ENCODE measurements at places on chromosomes 1 and 21.

DNA sequence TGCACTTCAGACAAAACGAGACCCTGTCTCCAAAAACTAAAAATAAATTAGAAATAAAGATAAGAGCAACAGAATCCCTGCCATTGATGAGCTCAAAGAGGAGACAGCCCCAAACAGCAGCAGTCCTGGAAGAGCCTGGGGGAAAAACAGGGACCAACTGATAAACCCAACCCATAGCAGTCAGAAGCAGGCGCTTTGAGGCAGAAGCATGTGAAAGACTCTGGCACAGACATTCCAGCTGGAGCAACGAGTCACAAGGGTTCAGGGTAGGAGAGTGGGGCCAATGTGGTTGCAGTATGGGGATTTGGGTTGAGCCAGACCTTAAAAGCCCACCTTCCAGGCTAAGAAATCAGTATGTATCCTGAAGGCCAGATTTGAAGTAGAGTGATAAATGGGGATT lies 78.5 kb downstream of the MPZL1 start:
- no peak for DNase-seq

GRCh38 chr1:167169642-167170041 lies 51.0 kb upstream of the POU2F1 start:
- DNase-seq, result no peak

DNA sequence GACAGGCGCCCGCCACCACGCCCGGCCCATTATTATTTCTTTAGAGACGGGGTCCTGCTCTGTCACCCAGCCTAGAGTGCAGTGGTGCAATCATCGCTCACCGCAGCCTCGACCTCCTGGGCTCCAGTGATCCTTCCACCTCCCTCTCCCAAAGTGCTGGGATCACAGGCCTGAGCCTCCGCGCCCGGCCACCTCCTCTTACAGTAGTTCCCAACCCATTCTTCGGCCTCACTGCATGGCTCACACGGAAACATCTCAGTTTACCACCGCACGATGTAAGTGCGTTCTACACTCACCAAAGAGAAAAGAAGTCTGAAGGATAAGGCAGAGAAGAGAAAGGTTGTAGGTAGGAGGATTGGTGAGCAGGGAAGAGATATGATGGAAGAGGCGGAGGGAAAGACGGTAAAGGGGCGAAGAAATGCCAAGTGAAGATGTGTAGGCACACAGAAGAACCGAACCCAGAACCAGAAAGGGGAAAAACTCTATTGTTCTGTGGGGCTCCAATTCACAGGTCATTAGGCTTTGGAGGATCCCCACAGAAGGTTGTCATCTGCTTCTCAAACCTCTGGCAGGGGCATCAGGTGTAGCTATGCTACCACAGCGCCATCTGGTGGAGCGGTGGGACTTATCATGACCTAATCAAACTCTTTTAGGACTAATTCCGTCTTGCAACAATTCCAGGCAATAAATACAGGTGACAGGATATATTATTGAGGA lies 504.2 kb downstream of the SMYD3 start:
- no peak for DNase-seq

GRCh38 chr1:10697621-10698160 lies 98.8 kb downstream of the CASZ1 start:
- no peak for DNase-seq

DNA sequence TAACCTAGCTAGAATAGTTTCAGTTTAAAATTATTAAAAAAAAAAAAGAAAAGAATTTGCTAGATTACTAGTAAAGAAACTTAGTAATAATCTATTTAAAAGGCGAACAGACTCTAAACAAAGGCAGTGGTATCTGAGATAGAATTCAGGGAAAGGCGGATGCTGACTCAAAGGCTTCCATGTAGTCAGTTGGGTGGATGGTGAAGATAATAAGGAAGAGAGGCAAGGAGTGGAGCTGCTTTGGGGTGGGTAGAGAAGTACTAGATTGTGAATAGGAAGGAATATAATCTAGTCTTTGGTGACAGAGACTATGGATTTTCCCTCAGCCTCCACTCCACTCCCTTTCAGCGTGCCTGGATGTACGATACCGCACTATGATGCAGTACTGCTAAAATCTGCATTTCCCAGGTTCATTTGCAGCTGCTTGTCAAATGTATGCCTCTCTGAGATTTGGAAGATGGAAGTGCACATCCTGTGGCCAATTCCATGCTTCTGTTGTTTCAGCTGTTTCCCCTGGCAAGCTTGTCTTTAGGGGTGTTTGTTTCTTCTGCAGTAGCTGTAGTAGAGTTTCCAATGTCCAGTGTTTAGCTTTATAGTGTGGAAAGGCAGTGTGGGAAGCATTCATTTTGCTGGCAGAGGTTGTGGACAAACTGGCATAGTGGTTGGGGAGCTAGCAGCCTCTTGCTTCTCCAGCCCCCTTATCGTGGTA lies 184.6 kb upstream of the NRIP1 start:
- DNase-seq, result no peak

DNA sequence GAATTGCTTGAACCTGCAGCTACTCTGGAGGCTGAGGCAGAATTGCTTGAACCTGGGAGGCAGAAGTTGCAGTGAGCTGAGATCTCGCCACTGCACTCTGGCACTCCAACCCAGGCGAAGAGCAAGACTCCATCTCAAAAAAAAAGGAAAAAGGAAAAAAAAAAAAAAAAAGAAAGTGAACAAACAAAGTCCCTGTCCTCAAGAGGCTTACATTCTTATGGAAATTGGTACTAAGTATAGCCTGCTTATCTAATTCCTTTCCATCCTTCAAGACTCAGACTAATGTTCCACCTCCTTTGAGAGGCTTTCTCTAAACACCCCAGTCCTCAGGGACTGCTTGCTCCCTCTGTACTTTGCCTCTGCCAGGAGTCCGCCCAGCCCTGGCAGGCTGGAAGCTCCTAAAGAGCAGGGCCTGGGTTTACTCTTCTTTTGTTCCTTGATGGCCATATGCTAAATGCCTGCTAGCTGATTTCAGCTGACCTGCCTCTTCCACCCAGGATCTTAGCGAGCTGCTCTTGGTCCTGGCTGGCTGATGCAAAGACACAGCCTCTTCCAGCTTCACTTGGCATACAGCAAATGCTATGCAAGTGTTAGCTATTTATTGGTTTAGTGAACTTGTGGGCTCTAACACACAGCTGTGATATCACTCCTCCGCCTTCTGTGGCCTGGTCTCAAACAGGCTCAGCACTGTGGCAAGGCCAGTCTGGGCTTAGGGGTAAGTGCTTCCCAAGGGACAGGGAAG lies 9.8 kb downstream of the SLC9A1 start:
- DNase-seq, result no peak

DNA sequence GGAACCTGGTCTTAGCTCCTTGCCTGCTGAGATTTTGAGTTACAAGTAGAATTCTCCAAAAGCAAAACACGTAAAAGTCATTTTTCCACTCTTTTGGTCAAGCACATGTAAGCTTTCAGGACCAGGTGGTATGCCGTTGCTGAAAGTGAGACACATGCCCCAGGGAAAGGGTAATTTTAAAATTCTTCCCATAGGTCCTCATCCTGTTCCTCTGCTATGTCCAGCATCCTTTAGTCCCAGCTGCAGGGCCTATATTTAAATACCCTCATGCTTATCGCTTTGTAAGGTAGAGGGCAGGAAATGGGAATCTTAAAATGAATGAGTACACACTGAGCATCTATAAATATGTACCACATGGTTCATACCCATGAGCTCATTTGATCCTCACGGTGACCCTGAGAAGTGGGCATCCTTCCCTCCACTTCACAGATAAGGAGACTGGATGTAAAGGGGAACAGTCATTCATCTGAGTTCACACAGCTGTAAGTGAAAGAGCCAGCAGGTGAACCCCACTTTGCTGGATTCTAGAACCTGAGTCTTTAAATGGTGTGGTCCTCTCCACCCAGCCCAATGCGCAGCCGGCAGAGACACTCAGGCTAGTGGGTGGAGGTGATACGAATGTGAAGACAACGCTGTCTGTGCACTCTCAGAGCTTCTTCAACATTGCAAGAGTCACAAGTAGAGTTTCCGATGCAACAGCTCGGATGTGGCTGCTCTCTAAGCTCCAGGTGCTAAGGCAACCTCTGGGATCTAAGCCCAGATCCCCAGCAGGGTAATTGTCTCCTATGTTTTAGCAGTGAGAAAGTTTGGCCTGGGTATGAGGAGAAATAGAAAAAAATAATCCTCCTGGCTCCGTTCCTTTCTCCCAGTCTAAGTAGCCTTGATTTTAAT lies 163.5 kb downstream of the PLXNA2 start:
- DNase-seq, result no peak

Measured in activated gamma-delta T cell (primary cell).